ENCODE measurements at places on chromosomes 16 and 17.

DNA sequence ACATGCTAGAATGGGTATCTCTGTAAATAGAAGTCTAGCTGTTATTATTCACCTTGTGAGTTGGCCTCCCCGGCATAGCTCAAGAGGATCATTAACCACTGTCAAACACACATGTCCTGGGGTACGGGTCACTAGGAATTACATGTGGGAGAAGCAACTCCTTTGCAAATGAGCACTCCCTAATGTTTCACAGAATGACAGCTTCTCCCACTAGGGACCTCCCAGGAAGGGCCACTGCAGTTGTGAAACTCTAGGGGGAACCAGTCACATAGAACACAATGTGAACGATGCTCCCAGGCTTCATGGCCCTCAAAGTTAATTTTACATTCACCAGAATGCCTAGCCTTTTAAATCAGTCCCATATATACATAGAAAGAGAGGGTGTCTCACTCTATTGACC, 12.4 kb upstream of the ZNF19 start:
- no peak for DNase-seq

- DNase-seq: no peak
Observed at GRCh38 chr16:5505091-5505887, 407.7 kb upstream of the EEF2KMT start.

- DNase-seq: no peak
Observed at GRCh38 chr17:27552276-27552732, 78.7 kb upstream of the LGALS9 start.

- no peak for DNase-seq
Observed at GRCh38 chr16:46922239-46922638, 38.1 kb downstream of the GPT2 start.

- no peak for DNase-seq
Observed at GRCh38 chr17:27226611-27227230, 67.2 kb upstream of the WSB1 start.

DNA sequence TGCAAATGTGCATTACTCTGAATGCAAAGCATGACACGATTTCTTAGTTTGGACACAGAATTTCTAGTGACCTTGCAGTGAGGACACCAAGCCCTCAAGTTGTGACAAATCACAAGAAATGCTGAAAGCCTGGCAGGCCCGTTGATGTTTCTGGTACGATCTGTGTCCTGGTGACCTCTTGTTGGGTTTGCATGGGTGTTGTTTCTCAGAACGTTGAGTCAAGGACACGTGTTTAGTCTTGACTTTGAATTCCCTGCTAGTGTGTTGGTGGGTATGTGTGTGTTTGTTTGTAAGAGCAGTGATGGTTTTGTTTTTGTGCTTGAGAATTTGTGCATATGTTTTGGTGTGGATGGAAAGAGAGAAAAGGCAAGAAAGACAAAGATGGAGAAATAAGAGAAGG, 37.8 kb upstream of the MAF start:
- no peak for DNase-seq

DNA sequence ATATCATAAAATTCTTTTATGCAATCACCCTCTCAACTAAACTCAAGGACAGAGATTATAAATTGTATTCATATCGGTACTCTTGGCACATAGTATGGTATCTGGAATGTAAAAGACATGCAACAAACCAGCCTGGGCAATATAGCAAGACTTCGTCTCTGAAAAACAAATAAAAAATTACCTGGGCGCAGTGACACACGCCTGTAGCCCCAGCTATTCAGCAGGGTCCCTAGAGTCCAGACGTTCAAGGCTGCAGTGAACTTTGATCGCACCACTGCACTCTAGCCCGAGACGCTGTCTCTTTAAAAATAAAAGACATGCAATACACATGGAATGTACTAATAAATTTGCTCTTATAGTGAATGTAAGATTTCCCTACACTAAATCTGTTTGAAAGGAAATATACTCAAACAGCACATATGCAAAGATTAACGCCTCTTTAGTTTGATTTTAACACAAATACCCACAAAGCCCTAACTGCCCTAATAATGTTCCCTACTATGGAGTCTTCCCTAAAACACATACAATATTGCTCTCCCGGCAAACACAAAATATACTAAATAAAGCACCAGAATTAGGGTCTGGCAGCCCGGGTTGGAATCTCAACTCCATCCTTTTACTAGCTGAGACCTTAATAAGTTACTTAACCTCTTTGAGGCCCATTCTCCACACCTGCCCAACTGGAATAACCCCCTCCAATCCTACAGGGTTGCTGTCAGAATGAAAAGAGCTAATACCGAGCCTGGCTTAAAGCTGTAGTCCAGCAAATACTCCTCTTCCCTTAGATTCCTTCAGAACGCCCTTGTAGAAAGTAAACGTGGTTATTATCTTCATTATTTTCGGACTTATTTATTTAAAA, 1.2 kb downstream of the ABCA5 start:
- DNase-seq: no peak

DNA sequence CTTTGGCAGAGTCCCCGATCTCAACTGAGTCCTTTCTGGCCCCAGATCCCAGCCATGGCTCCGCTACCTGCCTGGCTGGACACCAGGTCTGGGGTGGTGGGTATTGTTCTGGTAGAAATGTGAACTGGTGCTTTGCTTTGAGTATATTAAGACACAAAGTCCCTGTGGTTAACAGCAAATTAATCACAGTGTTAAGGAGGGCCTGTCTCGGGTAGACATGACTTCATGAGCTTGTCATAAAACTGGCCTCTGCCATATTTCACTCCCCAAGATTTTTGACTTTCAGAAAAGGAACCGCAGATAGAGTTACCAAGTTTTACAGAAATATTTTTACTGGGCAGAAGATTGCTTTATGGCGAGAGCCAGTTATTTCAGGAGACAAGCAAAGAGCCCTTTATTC, 19.5 kb downstream of the NKD1 start:
- DNase-seq: no peak

All from activated naive CD4-positive, alpha-beta T cell treated with anti-CD3 and anti-CD28 coated beads, Interleukin-2, amount 10 ng/mL, durations not matched to agents 7 days and 5 days (primary cell).